ENCODE measurements at places on chromosomes 3 and 15.

GRCh38 chr3:194204042-194204987 lies 68.4 kb downstream of the HES1 start:
- DNase-seq = no peak

GRCh38 chr15:92243227-92243626 lies 150.5 kb upstream of the ST8SIA2 start:
- no peak for DNase-seq

DNA sequence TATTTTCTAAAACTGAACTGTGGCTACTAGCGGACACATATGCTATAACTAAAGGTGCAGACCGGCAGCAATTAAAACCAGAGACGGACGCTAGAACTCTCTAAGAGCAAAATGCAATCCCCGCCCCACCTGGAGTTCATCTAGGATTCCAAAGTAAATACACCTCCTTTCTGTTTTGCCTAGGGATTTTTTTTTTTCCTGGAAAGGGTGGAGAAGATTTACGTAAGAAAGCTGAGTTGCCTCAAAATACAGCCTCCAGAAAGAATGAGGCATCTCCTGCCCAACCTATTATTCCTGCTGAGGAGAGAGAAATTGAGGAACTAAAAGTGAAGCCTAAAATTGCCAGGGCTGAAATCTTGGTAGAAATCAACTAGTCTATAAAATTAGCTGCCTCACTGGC lies 150.2 kb downstream of the TP63 start:
- no peak for DNase-seq

DNA sequence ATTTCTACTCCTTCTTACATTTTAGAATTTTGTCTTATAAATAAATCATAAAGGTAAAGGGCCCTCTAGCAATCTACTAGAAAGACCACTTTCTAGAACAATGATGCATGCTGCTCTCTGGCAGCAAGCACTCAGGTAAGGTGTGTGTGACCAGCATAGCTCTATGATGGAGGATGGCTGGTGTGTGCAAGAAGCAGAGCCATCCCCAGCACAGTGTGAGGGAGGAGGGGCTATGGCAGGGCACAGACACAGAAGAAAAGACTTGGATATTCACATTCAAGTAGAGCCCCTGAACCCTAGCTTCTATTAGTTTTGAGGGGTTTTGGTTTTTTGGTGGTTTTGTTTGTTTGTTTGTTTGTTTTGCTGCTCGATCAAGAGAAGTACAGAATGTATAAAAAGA lies 277.1 kb upstream of the CCDC54 start:
- DNase-seq = no peak

GRCh38 chr3:183532620-183533411 lies 22.7 kb downstream of the KLHL6 start:
- no peak for DNase-seq

GRCh38 chr15:76961268-76962011 lies 29.9 kb downstream of the RCN2 start:
- no peak for DNase-seq

DNA sequence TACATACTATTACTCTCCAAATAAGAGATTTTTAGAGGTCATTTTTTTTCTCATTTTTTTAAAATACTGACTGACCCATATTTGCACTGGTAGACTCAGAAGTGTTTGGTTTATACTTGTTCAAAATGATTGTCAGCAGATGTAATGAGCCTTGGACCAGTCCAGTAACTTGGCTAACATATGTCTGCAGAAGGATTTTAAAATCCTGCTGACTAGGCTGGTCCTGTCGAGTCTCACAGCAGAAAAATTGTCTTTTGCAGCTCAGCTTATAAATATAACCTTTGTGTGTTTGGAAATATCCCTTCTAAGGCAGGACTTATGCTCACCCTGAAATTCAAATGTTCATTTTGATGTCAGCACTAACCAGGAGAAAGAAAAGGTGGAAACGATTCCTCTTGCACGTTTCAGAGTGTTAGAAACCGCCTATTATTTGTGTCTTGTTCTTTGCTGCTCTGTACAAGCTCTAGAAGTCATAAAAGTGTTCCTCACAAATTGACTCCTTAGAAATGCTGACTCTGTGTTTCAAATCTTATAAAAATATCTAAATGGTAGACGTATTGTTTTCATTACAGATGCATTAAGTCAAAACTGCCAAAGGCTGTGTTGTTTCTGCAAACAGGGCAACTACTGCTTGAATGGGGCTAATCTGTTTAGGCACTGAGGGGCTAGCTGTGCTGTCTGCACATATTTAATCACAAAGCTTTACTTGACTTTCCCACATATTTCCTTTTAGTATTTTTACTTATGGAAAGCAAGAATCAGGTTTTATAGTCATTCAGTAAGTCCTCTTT lies 95.3 kb downstream of the CHL1 start:
- DNase-seq = no peak

DNA sequence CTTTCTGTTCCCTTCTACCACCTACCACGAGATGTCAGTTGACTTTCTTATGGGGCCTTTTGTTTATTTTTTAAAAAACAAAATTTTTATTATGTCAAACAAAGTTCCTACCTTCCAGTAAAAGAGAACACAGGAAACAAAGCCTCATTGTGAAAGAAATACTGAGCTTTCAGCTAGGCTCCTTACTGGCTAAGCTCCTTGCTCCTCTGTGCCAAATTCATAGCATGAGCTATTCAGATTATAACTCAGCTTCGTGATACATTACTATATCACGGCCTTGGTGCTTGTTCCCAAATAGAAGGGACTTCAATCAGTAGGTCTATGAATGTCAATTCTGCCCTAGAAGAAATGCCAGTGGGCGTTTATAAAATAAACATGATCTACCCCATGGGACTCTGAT lies 145.8 kb upstream of the CHRM5 start:
- DNase-seq = no peak

- no peak for DNase-seq
These were observed 314.2 kb downstream of the LPP start for GRCh38 chr3:188468196-188468595.

DNA sequence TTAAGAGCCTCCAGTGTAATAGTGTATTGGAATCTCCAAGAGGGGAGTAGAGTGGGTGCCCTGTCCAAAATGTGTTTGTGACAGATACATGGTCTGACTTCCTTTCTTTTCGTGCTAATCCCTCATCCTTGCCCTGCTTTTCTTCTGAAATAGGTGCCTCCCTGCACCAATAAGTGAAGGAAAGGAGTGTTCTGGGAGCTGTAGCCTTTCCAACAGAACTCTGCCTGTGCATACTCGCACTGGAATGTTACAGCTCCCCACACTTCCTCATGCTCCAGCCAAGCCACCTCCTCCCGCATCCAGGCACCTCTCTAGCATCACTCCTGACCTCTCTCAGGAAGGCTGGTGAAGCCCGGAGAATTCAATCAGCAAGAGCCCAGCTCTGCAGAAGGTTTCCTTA lies 478.0 kb downstream of the GABRG3 start:
- DNase-seq = no peak

DNA sequence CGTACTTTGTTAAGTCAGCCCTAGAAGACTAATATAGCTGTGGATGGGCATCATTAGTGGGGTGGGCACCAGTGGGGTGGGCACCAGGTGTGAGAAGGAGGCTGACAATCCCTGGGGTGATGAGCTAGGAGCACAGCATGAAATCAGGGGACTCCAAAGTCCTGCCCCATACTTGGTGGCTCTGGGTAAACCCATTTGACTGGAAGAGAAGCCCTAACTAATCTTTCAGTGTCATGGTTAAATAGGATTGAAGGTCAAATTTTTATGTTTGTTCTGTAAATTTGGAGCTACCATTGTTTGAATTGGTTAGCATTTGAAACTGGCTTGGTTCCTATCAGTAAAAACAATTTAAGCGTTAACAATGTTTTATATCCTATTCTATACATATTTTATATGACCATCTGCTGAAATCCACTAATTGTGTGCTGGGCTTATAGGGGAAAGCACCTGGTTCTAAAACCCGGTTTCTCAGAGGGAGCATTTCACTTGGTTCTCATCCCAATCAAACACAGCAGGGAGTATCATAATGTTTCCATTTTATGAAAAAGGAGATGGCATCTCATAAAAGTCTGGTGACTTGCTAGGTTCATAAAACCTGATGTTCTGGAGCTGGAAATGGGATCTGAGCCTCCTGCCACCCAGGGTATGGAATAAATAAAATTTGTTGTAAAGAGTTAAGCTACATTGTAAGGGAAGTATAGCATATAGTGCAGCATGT lies 87.7 kb upstream of the HACD2 start:
- DNase-seq = no peak

DNA sequence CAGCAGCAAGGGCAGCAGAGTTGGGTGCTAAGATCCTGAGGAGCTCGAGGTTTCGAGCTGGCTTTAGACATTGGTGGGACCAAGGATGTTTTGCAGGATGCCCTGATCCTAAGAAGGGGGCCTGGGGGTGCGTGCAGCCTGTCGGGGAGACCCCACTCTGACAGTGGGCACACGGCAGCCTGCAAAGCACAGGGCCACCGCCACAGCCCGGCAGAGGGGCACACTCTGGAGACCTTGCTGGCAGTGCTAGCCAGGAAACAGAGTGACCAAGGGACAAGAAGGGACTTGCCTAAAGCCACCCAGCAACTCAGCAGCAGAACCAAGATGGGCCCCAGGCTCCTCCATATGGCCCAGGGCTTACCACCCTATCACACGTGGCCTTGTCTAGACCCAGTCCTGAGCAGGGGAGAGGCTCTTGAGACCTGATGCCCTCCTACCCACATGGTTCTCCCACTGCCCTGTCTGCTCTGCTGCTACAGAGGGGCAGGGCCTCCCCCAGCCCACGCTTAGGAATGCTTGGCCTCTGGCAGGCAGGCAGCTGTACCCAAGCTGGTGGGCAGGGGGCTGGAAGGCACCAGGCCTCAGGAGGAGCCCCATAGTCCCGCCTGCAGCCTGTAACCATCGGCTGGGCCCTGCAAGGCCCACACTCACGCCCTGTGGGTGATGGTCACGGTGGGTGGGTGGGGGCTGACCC lies 18.8 kb downstream of the SEC61A1 start:
- DNase-seq = no peak

DNA sequence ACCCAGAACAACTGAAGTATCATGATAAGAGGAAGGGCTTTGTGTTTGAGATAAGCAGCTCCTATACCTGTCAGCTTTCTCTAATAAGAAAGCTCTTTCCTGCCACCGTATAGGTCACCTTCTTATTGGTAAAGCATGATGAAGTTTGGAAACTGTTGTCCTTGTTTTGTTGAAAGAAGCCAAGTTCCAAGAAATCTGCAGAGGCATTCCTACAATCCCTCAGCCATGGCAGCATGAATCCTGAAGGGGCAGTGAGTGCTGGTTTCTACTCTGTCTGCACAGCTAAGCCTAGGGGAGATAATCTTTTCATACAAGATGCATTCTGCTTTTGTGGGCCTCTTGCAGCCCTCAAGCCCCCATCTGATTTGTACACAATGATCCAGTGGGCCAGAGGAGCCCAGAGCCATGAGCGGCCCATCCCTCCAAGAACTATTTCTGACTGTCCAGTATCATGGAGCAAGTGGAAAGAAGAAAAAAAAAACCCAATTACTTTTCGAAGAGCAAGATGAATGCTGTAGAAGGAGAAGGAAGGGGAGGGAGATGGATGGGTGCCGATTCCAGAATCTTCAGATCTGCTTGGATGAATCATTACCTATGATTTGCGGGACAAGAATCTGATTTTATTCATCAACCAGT lies 1.9 kb upstream of the THBS1 start:
- no peak for DNase-seq
